ENCODE measurements at places on chromosomes 6 and 20. TPM values are rescaled to one million over a fixed set of nuclear protein-coding genes. Genes with fewer than 3 reads are reported as not detected.

TRDN gene
- total RNA-seq = not detected

TNFAIP3 gene
- 2.4 TPM for total RNA-seq

DNA sequence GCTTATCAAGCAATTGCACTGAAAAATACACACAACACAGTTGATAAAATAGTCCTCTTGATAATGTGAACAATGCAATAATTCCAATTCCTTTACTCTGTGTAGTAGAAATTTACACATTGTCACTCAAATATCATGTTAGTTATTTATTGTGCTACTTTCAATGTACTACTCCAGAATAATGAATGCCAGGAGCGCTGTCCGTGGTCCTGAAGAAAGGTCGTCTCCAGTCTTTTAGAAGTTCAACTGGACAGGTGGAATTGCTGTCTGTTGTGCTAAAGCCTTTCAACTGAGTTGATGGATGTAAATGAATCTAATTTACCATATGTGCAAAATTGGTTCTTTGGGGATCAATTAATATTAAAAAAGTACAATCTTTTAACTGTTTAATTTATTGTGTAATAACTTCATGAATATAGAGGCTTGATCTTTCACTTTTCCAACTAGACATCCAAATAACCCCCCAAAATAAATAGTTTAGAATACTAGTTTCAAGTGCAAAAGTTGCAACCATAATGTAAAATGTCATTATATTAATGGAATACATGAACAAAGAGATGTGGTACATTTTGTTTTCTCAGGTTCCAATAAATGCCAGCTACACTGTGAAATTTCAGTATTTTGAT lies 3.2 kb downstream of the GRIK2 start:
- peak; percentile 77 for DNase-seq

DNA sequence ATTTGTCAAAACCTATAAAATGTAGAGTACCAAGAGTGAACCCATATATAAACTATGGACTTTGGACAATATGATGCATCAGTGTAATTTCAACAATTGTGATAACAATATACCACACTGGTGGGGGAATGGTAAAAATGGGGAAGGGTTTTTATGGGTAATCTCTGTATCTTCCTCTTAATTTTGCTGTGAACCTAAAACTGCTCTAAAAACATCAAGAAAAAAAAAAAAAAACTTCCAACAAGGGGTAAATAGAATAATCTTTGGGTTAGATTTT lies 592.0 kb upstream of the ADGRB3 start:
- DNase-seq = no peak

- DNase-seq = no peak
These were observed 769.9 kb downstream of the HDGFL1 start for GRCh38 chr6:23339268-23339667.

- peak; percentile 92 for DNase-seq
These were observed 98.8 kb downstream of the SASH1 start for GRCh38 chr6:148441454-148441911.

DNA sequence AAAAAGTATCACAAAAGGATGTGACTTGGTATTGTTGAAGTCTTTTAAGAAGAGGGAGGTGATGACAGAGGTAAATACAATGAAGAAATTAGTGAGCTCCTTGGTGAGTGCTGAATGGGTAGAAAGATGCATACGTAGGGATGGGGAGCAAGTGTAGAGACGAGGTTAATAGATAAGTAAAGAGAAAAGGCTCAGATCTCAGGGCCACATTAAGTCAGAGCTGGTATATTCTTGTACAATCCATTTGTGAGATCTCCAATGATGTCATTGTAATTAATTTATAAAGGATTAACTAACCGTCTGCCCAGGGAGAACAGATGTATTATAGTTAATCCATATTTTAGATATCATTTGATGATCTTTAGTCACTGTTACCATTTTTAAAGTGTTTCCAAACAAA lies 43.4 kb downstream of the SMPDL3A start:
- no peak for DNase-seq

RNF217 gene
- 10.5 TPM for total RNA-seq

ZNF341 gene
- 2.1 TPM for total RNA-seq

OR2B6 gene
- total RNA-seq = not detected

DNA sequence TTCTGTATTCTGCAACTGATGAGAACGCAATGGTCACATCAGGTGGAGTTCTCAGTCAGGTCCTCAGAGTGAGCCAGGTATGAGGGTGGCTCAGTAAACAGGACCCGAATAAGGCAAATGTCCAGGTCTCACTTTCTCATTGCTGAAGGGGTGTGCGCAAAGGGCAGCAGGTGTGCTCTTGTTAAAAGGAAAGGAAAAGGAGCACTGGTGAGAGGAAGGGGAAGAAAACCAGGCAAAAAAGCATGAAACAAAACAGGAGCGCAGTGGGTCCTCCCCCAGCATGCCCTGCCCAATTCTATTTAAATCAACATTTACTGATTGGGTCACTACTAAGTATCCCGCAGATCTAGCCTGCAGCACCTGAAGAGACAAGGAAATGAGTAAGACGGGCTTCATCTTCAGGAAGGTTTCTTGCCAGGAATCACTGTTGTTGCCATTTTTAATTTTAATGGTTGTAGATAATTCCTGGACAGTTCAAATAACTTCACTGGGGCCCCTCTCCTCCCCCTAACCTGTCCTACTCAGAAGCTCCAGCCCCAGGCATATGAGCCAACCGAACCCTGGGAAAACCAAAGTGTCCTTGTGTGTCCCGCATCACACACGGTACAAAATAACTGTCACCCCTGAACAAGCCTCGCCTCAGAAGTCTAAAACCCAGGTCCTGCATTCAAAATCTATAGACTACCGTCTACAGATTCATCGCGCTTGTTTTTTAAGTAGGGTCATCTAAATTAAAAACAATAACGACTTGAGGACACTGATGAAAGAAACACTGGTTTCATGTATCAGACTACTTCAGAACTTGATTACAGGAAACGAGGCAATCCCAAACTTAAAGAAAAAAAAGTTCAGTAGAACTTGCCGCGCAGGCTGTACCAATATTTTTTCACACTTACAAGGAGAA lies 980 bp downstream of the MBOAT1 start:
- no peak for DNase-seq

- DNase-seq = no peak
These were observed 28.5 kb downstream of the TRAM2 start for GRCh38 chr6:52548353-52548713.

DNA sequence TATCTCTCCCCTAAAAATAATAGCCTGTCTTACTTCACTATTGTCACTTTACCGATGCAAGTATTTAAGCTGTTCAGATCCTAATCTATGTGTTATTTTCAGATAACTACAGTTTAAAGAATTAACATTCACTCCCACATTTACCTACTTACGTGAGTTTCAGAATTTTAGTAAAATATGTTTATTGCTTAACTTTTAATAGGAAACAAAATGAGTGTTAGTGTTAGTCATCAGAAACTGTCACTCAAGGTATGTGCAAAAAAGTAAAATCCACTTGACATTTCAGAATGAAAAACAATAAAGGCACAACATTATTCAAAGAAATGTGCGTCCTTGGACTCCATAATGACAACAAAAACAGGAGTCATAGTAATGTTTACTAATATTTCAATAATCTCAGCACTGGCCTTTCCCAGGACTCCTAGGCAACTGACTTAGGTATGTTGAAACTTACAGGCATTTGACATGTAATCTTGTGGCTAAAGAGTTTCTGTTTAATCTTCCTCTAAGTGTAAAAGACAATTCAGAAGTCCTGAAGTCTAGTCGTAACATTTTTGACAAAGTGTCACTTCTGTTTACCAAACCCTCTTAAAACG lies 4.5 kb downstream of the ATXN1 start:
- DNase-seq = no peak

- no peak for DNase-seq
These were observed 195.2 kb upstream of the LRFN2 start for GRCh38 chr6:40782355-40782754.

RIPPLY2 gene
- total RNA-seq = not detected

- peak; percentile 44 for DNase-seq
These were observed 237.5 kb downstream of the ATXN1 start for GRCh38 chr6:16523606-16524379.

CYB5R4 gene
- 25.8 TPM for total RNA-seq

DNA sequence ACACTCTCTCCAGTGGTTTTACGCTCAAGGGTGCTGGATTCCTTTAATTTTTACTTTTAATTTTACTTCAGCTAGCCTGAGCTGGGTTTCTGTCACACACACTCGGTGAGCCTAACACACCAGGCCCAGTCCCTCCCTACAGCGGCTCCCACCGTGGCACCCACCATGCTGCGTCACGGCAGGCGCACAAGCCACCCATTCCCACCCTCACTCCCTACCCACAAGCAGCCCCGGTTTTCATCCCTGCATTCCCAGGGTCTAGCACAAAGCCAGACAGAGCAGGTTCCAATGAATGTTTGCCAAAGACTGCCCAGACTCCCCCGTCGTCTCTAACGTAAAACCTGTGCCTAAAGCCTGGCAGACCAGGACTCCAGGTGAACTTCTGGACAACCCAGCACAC lies 50.3 kb downstream of the MYH7B start:
- no peak for DNase-seq

LTB gene
- total RNA-seq = not detected

POM121L2 gene
- not detected for total RNA-seq

DNA sequence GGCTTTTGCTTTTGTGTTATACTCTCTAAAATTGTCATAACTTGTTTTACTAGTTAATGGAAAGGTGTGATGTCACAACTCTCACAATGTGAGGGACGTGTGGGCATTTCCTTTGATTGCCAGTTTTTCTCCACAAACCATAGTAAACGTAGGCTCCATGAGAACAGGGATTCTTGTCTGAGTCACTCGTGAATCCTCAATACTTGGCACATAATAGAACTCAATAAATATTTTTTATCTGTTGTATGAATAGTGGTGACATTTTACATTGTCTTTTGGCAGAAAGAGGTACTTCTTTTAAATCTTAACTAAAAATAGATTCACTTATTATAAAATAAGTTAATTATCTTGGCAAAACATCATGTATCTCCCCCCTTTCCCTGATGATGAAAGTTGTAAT lies 69.0 kb upstream of the CNKSR3 start:
- no peak for DNase-seq

- DNase-seq = no peak
These were observed 55.2 kb upstream of the CITED2 start for GRCh38 chr6:139429580-139430145.

- DNase-seq = no peak
These were observed 132.7 kb upstream of the SLC22A16 start for GRCh38 chr6:110609101-110609500.

GRCh38 chr6:33683051-33683571 lies 28.4 kb downstream of the UQCC2 start:
- DNase-seq = no peak

HLA-DQB2 gene
- not detected for total RNA-seq

WFDC12 gene
- not detected for total RNA-seq

GRCh38 chr6:148557796-148558321 lies 189.0 kb upstream of the UST start:
- no peak for DNase-seq

GRCh38 chr6:128979071-128979470 lies 96.1 kb downstream of the LAMA2 start:
- DNase-seq = no peak

DNA sequence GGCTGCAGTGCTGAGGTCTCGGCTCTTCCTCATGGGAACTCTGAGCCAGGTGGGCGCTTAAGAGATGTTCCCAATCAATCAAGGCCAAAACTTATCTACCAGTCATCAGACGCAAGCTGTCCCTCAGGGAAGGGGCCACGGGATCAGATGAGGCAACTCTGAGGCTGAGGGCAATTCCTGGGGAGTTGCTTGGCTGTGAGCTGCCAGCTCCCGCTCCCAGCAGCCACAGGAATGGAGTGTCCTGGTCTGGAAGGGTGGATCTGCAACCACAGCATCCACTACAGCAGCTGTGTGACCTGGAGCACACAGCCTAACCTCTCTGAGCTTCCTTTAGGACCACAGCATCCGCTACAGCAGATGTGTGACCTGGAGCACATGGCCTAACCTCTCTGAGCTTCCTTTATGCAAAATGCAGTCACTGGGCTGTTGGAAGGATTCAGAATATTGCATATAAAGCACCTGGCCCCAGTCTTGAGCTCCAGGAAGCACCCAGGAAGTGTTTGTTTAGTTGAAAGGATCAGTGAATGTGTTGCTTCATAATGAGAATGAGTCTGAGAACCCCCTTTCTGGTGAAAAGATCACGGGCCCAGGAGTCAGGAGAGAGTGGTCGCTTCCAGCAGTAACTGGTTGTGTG lies 60.9 kb downstream of the TFAP2C start:
- DNase-seq = no peak

DNA sequence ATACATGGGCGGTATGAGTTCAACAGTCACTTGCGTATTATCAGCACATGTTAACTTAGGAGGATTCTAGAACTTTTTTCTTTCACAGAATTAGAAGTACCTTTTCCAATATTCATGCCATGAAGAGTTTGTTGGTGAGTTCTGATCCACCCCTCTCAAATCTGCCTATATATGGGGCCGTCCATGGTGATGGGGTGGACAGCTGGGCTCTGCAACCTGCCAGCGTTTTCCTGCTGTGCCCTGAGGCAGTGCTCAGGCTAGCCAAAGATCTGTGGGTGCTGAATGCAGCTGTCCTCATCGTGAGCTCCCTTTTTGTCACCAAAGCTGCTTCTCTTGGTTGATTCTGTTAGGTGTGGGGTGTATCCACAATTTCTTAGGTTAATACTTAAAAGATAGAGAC lies 88.7 kb downstream of the THBS2 start:
- DNase-seq = peak; percentile 69

GRCh38 chr20:57650266-57650665 lies 30.0 kb upstream of the ZBP1 start:
- no peak for DNase-seq

DNA sequence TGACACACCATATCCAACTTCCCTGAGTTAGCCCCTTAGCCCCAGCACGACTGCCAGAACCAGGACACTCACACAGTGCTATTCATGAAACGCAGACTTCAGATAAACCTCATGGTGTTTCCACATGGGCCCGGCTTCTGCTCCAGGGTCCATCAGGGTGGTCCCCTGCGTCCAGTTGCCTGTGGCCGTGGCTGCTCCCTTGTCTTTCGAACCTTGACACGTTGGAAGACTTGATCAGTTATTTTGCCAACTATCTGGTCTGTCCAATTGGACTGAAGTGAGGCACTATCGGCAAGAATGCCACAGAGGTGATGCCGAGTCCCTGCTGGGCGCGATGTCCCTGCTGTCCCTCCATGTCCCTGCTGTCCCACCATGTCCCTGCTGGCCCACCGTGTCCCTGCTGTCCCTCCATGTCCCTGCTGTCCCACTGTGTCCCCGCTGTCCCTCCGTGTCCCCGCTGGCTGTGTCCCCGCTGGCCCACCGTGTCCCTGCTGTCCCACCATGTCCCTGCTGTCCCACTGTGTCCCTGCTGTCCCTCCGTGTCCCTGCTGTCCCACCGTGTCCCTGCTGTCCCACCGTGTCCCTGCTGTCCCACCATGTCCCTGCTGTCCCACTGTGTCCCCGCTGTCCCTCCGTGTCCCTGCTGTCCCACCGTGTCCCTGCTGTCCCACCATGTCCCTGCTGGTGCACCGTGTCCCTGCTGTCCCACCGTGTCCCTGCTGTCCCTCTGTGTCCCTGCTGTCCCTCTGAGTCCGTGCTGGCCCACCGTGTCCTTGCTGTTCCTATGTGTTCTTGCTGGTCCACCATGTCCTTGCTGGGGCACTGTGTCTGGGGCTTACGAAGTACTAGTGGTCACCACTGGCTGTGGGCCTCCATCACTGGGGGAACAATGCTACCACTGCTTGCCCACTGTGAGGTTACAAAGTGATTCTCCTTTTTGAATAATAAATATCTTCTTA lies 251.4 kb downstream of the DLL1 start:
- no peak for DNase-seq

SLC17A3 gene
- not detected for total RNA-seq

- DNase-seq = no peak
These were observed 14.2 kb downstream of the VAPB start for GRCh38 chr20:58403272-58403671.
